CD4-positive, alpha-beta T cell treated with Interleukin-1 beta for 1 hour (primary cell): ENCODE measurements at places on chromosomes 6 and 20.

- no peak for DNase-seq
These were observed 93.4 kb downstream of the UST start for GRCh38 chr6:148840256-148840655.

- DNase-seq, result no peak
These were observed 92.3 kb upstream of the PHACTR1 start for GRCh38 chr6:12624142-12624837.

DNA sequence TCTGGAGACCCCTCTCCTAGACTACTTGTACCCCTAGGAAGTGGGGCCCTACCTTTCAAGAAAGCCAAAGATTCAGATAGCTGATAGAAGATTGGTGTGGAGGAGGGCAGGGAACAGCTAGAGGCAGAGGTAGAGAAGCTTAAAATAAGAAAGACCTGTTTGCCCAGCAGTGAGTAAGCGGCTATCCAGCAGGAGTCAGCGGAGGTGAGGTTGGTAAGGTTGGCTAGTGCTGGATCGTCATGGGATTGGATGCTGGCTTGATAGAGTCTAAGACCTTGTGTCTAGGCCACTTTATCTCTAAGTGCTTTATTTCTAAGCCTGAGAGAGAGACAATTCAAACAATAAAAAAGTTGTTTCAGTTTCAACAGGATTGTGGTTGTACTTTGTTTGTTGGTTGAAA is 19.1 kb downstream of the ANKS1A start:
- DNase-seq, result no peak

GRCh38 chr20:25538838-25539665 is 46.3 kb downstream of the NINL start:
- DNase-seq, result no peak

- no peak for DNase-seq
These were observed 92.2 kb downstream of the CDH22 start for GRCh38 chr20:46215913-46216707.

GRCh38 chr6:53233309-53233708 is 84.7 kb upstream of the GCM1 start:
- DNase-seq, result no peak

DNA sequence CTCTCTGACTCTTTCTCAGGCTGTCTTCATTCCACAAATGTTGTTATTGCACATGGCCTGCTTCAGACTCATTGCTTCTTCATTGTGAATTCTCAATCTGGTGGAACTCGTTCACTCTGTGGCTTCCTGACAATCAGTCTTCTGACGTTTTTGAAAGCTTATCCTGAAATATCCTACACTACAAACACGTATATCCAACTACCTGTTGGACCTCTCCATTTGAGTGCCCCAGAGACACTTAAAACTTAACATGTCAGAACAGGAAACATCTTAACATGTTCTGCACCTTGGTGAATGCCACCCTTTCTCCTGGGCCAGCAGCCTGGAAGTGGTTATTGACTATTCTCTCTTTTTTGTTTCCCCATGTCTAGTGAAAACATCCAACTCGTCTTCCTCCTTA is 50.8 kb downstream of the AIG1 start:
- no peak for DNase-seq

DNA sequence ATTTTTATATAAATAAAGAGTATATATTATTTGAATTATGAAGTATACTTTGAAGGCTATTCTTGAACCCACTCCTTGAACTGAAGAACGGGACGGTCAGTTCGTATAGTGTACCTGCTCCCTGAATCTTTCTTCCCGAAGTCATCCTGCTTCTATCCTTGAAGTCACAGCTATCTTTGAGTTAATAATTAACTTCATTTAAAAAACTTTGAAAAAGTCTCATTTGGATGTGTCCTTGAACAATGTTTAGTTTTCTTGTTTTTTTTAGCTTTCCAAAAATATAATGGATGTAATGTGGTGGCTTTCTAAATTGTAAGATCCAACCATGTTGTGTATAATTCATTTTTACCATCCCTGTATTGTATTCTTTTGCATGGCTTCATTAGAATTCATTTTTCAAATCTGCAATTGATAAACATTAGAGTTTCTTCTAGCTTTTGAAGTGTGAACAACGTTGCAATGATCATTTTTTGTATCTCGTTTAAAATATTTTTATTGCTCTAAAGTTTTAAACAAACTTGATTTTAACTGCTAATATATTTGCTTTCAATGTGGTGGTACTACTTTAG is 94.4 kb downstream of the NCOA3 start:
- no peak for DNase-seq

DNA sequence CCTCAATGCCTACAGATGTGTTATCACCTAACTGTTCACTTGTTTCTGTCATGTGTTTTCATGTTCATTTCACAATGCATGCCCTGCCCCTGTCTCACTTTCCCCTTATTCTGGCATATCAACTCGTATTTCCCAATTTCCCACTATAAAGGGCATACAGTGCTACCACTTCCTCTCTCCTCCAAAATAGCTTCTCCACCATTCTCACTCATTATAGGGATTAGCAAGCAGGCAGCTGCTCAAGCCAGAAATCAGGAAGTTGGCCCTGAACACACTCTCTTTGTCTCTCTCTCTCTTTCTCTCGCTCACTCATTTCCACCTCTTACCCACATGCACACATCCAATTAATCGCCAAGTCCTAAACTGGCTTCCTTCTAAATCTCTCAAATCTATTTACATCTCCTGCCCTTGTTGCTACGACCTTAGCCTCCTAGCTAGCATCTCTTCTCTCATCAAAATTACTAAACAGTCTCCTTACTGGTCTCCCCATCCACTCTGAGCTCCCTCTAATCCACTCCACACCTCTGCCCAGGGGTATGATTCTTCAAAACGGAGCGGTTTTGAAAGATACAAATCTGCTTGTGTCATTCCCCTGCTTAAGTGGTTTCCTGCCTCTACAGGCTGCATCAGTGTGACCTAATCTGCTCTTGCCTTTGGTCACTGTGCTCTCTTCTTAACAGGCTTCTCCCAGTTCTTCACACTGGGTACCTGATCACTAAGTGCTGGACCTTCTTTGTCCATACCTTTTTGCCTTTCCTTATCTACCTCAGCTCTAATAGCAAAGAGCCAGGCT is 196.2 kb downstream of the BTBD9 start:
- DNase-seq, result no peak

DNA sequence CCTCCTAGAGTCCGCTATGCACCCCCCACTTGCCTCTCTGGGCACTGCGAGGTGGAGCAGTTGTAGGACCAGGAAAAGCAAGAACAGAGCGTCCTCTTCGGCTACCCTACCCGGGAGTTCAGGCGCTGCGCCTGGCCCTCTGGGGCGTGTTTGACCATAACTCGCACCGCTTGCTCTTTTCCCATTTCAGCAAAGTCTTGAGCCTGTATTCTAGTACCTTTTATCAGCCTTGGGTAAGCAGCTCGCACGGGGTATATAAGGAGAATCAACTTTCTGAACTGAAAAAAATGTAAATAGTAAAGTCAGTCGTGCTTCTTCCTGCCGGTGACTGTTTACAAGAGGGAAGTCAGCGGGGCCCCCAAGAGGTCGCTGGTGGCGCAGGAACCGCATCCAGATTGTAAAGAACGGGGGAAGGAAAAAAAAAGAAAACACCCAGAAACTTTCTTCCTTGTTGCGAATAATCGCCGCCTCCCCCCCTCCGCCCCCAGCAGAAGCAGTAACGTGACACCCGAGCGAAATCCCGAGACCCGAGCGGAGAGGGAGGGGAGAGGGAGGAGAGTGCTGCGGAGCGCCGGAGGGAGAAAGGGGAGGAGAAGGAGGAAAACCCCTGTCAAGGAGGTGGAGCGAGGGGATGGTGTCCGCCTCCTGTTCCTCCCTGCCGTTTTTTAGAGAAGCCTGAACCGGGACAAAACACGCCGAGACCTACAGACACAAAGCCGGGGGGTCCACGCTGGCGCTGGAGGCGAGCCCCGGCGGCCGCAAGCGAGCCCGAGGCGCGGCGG is at the start of gene UST:
UST (plus strand) TSS at position 668 of the 782 bp plus-strand sequence. CDS start 401 bp downstream, outside the sequence.
- peak; percentile 75 for DNase-seq

- no peak for DNase-seq
These were observed 51.7 kb upstream of the FOXP4 start for GRCh38 chr6:41494212-41495110.

GRCh38 chr6:38236631-38237030 is 403.1 kb downstream of the BTBD9 start:
- no peak for DNase-seq

DNA sequence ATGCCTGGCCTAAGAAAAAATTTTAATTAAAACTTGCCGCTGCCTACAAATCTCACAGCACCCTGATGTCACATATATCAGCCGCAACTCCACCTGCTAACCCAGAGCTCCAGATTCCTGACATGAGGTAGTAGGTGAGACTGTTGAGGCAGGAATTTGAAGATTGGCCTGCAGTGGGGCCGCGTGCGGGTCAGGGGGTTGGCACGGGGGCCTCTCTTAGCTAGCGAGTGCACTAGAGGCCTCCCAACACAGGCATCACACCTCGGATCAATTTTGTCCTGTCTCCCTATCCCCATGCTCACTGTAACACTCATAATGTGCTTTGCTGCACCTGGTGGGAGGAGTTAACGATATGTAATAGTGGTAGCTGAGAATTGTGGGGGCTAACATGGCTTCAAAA is 349.8 kb downstream of the CDC5L start:
- DNase-seq, result no peak

GRCh38 chr6:141580988-141581552 is 551.7 kb upstream of the GJE1 start:
- DNase-seq, result no peak

DNA sequence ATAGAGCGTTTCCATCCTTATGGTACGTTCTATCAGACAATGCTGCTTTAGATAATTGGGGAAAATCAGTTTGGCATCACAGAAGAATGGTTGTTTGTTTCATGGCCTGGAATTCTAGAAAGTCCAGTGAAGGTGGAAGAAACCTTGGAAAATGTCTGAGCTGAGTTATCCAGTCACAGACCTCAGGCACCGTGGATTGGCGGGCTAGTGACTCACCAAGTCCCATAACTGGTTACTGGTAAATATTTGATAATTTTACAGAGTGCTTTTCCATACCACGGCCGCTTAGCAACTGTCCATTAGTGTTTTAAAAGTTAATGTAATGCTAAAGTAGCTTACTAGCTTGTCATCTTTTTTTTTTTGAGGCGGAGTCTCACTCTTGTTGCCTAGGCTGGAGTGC is 99.4 kb downstream of the SLC35B3 start:
- DNase-seq, result no peak

DNA sequence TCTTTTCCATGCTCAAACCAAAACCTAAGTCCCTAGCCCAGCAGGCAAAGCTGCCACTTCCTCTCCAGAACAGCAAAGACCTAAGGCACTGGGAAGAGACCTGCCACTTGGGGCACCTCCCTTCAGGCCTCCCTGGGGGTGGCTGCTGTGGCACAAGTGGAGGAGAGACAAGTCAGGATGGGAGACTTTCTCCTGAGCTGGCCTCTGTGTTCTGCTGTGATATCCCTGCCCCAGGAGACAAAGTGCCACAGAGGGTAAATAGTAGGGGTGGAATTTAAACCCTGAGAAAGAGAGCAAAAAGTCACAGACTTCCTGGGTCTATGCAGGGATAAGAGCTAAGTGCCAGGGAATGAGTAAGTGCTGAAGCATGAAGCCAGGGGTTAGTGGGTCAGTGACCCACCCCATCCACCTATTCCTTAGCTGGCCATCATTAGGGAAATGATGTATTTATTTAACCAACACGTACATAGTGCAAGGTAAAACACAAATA is 84.2 kb downstream of the MRPL14 start:
- no peak for DNase-seq
